ENCODE measurements at places on chromosomes 12 and 14. TPM values are rescaled to one million over a fixed set of nuclear protein-coding genes. Genes with fewer than 3 reads are reported as not detected.

- DNase-seq = no peak
Observed at GRCh38 chr12:116126610-116127009, 150.9 kb downstream of the MED13L start.

DNA sequence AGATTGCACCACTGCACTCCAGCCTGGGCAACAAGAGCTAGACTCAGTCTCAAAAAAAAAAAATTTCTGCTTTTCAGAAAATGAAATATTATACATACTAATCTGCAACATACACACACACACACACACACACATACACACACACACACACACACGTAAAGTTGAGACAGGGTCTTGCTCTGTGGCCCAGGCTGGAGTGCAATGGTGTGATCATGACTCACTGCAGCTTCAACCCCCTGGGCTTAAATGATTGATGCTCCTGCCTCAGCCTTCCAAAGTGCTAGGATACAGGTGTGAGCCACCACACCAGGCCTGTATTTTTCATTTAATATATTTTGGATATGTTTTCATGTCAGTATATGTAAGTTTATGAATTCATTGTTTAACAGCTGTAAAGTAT, 18.8 kb upstream of the WDR20 start:
- no peak for DNase-seq

DNA sequence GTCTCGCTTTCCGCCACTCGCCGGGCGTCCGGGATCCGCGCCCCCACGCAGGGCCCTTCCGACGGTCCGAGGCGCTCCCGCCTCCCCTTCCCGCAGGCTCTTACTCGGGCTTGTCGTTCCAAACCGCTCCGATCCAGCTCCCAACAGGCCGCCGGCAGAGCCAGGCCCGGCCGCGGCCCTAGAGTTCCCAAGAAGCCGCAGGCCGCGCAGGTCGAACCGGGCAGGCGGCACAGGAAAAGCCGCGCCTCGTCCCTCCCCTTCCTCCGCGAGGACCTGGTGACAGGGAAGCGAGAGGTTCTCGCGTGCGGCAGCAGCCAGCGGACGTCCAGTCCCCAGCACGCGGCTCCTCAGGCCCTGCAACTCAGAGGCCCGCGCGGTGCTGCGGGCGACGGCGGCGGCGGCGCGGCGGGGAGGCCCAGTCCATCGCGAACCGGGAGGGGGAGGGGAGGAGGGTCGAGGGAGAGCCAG, 272 bp downstream of the HECTD1 start:
- DNase-seq = no peak

GRCh38 chr14:39055786-39056474, 47.1 kb downstream of the SEC23A start:
- DNase-seq = peak; percentile 12

- no peak for DNase-seq
Observed at GRCh38 chr12:89947437-89948270, 239.0 kb upstream of the ATP2B1 start.

DNA sequence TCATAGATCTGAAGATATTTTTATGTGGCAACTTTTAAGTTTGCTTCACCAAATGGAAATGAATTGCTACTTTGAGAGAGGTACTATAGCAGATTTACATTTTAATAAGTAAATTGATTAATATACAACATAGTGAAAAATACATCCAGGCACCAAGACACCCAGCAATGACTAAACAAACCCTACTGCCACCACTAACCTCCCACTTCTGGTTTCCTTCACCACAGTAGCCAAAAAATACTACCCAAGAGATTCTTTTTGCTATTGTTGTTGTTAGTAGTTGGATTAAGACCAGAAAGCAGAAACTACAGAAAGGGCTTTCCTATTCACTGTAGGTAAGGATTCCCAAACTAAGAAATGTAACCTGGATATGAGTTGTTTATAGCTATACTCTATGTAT, 54.1 kb downstream of the COCH start:
- DNase-seq = no peak

- no peak for DNase-seq
Observed at GRCh38 chr12:22641353-22642053, 16.5 kb downstream of the ETNK1 start.

- DNase-seq = no peak
Observed at GRCh38 chr12:15679151-15679550, 110.0 kb downstream of the EPS8 start.

- DNase-seq = no peak
Observed at GRCh38 chr12:25518512-25518911, 34.6 kb downstream of the LMNTD1 start.

- no peak for DNase-seq
Observed at GRCh38 chr14:70773182-70773862, 36.0 kb downstream of the MAP3K9 start.

DNA sequence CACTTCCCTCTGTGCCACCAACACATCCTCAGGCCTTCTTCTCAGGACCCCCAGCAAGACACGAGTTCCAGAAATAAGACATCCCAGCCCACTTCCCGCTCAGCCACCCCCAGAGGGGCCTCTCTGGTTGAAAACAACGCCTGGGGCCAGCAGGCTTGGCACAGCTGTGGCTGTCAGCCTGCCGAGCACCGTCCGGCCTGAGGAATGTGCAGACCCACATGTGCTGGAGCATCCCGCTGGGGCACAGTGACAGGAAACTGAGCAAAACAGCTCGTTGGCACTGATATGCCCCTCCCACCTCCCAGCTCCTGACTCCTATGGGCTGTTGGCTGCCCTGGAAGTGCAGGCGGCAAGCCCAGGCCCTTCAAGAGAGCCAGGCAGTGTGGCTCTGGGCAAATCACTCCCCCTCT, 1.4 kb downstream of the SYNE3 start:
- no peak for DNase-seq

- no peak for DNase-seq
Observed at GRCh38 chr12:102567031-102567985, 86.9 kb upstream of the IGF1 start.

DNA sequence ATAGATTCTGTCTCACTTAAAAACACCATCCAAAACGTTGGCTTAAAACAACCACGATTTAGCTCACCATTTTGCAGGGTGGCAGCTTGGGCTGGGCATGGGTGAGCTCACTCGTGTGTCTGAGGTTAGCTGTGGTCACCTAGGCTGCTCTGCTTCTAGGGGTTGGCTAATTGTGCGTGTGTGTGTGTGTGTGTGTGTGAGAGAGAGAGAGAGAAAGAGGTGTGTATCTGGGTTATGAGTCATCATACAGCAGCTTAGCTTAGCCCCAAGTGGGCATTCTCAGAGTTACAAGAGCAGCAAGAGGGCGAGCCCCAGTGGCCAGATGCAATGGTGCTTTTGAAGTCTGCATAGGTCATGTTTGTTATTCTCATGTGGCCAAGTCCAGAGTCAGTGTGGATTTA, 6.0 kb downstream of the FBXW8 start:
- DNase-seq = peak; percentile 86

GRCh38 chr12:23847857-23848256, 101.6 kb downstream of the SOX5 start:
- DNase-seq = no peak

DNA sequence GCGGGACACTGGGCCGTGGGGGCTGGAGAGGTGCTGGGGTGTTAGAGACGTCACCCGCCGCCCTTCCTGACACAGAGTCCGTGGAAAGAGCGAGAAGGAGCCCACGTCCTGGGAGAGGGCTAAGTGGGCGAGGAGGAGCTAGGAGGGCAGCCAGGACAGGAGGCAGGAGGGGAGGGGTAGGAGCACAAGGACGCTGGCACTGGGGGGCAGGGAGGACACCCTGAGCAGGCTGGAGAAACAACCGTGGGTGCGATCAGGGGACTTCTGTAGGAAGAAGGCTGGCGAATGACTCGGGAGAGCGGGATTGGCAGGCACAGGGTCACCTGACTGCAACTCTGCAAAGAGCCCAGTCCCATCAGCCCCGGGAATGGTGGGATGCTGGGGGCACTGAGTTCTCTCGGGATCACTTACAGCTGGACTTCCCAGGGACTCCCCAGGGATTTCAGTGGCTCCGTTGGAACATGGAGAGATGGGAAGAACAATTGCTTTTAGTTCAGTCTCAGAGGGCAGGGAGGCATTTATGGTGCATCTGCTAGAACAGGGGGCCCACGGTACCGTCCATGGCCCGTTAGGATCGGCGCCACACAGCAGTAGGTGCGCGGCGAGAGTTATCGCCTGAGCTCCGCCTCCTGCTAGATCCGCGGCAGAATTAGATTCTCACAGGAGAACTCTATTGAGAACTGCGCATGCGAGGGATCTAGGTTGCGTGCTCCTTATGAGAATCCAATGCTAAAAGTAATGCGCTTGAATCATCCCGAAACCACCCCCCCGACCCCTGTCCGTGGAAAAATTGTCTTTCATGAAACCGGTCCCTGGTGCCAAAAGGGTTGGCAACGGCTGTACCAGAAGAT, 24.3 kb downstream of the UBR7 start:
- DNase-seq = no peak

DNA sequence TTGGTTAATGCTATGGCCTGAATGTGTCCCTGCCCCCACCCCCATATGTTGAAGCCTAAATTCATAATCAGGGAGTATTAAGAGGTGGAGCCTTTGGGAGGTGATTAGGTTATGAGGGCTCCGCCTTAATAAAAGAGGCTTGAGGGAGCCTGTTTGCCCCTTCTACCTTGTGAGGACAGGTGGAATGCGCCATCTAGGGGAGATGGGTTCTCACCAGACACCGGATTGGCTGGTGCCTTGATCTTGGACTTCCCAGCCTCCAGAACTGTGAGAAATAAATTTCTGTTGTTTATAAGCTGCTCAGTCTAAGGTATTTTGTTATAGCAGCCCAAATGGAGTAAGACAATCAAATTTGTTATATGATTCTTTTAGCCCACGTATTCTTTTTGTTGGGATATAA, 148.3 kb downstream of the PTCSC3 start:
- no peak for DNase-seq

GRCh38 chr12:694734-695503, 31.7 kb upstream of the NINJ2 start:
- no peak for DNase-seq

DNA sequence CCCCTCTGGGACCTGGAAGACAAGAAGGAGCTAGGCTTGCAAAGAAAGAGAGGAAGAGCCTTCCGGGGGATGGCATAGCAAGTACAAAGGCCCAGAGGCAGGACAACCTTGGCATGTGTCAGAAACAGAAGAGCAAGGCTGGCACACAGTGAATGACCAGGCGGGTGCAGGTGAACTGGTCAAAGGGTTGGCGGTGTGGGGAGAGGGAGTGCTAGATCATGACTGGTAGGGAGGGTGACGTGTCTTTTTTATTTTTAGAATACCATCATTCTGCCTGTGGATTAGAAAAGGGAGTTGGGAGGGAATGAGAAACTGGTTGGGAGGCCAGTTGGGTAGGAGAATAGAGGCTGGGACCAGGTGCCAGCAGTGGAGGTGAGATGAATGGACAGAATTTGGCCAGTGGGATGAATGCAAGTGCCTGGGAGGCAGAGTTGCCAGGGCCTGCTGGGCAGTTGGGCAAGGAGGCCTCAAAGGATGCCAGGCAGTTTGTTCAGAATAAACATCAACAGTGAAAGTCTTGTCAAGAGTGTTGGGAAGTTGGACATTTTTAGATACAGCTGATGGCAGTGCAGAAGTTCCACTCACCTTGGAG, 168.3 kb downstream of the CACNA1C start:
- DNase-seq = no peak

- no peak for DNase-seq
Observed at GRCh38 chr12:12214635-12215131, 52.2 kb downstream of the LRP6 start.

GRCh38 chr14:98966475-98967162, 305.4 kb downstream of the BCL11B start:
- no peak for DNase-seq

- DNase-seq = no peak
Observed at GRCh38 chr14:45247427-45247826, 5.6 kb downstream of the MIS18BP1 start.

- peak; percentile 45 for DNase-seq
Observed at GRCh38 chr12:112418608-112419296, at the start of gene PTPN11. Gene PTPN11, plus strand, starts transcription at chr12:112418947. Its CDS starts 165 bp downstream, at chr12:112419112.

GRCh38 chr12:26118308-26118707, 6.5 kb downstream of the BHLHE41 start:
- no peak for DNase-seq

DNA sequence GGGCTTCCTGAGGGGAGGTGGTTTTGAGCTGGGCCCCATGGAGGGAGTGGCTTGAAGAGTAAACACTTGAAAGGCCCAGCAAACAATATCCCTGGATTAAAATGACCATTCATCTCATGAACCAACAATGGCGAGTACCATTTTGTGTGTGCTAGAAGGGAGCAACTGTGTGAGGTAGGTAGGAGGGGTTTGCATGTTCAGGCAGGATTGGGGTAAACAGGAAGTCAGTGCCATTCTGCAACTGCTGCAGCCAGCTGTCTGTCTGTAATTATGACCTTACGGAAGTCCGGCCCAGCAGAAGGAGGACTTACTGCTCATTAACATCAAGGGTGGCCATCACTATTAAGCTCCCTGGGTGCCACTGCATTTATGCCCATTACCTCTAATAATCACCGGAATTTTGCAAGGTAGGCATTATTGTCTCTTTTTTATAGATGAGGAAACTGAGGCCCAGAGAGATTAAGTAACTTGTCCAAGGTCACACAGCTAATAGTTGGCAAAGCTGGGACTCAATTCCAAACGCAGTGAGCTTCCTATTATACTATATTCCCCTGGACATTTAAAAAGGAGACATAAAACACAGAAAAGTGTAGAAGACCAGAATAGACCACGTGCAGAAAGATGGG, 16.6 kb upstream of the IFI27L2 start:
- no peak for DNase-seq

GRCh38 chr12:120376009-120376408, 7.0 kb upstream of the MSI1 start:
- no peak for DNase-seq

GRCh38 chr12:123854232-123854631, 92.1 kb downstream of the DNAH10 start:
- no peak for DNase-seq

DNA sequence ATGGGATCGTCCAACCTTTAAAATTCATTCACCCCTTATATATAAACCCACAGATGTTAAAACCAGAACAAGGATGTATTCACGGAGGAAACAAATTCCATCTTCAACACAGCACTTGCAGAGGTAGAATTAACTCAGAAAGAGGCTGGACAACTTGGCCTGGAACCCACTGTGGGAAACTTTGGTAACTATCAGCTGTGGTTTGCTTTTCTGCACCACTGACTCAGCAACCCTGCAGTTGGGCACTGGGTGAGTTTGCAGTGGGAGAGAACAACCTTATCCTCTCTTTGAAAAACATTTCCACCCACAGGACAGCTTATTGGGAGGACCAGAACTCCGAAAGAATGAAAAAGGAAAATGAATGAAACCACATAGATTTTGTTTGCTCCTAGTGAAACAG, 66.3 kb downstream of the ZNF664 start:
- DNase-seq = no peak

- DNase-seq = no peak
Observed at GRCh38 chr12:6110006-6110405, 14.5 kb downstream of the VWF start.

- no peak for DNase-seq
Observed at GRCh38 chr12:67018105-67018504, 251.1 kb upstream of the CAND1 start.

GRCh38 chr12:121705514-121705913, 7.0 kb upstream of the TMEM120B start:
- no peak for DNase-seq

AICDA gene
- not detected for total RNA-seq

IRAK4 gene
- total RNA-seq = 6.9 TPM

TRPV4 gene
- 0.54 TPM for total RNA-seq

CEBPE gene
- not detected for total RNA-seq

ZBTB25 gene
- total RNA-seq = 19.0 TPM

VAMP1 gene
- total RNA-seq = 12.1 TPM

KICS2 gene
- 18.1 TPM for total RNA-seq

DDX11 gene
- 136 TPM for total RNA-seq

CCDC177 gene
- total RNA-seq = not detected

RFX4 gene
- total RNA-seq = not detected

MYF6 gene
- total RNA-seq = not detected

NELL2 gene
- total RNA-seq = 1.1 TPM

RNFT2 gene
- 34.9 TPM for total RNA-seq

ARL6IP4 gene
- 128 TPM for total RNA-seq

ABCD2 gene
- total RNA-seq = not detected

Data from HCT116 (cell line).